ENCODE measurements at places on chromosomes 5 and 9. TPM values are rescaled to one million over a fixed set of nuclear protein-coding genes. Genes with fewer than 3 reads are reported as not detected.

Gene CCDC192
- not detected for total RNA-seq

GRCh38 chr5:179318221-179318955, 26.9 kb downstream of the ADAMTS2 start:
- no peak for DNase-seq

Gene SLC36A3
- not detected for total RNA-seq

GRCh38 chr9:11199335-11199734, 586.5 kb upstream of the PTPRD start:
- no peak for DNase-seq

Gene GABRG2
- total RNA-seq: not detected

DNA sequence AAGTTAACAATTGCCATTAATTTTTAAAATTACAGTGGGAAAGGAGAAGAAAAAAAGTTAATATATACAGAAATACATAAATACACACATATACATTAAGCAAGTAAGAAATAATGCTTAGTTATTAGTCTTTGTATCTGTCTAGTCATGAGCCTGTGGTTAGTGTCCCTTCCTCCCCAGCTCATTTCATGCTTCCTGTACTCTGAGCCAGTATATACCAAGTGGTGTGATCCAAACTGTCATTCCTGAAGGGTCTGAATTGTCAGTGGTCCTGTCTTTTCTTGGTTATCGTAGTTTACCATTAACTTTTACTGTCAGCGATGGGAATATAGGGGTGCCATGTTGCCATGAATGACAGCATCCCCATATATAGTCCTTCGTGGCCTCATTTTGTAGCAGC, 24.2 kb upstream of the STOM start:
- DNase-seq: no peak

DNA sequence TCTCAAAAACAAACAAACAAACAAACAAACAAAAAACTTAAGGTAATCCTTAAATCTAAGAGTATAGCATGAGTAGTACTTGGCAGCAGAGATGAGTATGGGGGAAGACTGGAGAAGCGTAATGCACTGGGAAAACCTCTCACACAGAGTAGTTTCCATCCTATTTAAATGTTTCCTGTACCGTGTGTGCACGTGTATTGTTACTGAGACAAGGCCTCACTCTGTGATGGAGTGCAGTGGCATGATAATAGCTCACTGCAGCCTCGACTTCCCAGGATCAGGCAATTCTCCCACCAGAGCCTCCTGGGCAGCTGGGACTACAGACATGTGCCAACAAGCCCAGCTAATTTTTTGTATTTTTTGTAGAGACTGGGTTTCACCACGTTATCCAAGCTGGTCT, 2.9 kb downstream of the UIMC1 start:
- peak; percentile 49 for DNase-seq

GRCh38 chr9:12923468-12924009, 148.7 kb downstream of the LURAP1L start:
- DNase-seq: no peak

- DNase-seq: peak; percentile 75
Observed at GRCh38 chr9:14315875-14316601, 2.1 kb upstream of the NFIB start.

Gene B4GALT1
- 65.6 TPM for total RNA-seq

All from endothelial cell of umbilical vein (primary cell).